ENCODE measurements at places on chromosomes 16 and 17.

GRCh38 chr17:59427425-59427921 lies 96.0 kb downstream of the YPEL2 start:
- no peak for DNase-seq

DNA sequence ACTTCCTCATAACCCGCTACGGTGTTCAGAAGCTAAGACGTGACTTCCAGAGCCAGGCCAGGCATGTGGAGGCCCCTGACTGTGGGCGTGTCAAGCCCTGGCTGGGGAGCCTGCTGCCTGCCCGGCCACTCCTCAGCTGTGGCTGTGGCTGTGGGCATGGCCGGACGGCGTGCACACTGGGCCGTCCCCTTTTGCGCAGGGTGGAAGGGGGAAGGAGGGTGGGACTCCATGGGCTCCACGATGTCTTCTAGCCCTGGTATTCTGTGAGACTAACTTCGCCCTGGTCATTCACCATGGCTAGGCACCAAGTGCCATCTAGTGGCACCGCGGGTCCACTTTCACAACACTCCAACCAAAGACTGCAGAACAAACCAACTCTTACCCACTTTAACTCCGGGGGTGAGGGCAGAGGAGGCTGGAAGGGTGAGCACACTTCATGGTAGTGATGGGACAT lies 67.9 kb downstream of the N4BP1 start:
- peak; percentile 28 for DNase-seq

DNA sequence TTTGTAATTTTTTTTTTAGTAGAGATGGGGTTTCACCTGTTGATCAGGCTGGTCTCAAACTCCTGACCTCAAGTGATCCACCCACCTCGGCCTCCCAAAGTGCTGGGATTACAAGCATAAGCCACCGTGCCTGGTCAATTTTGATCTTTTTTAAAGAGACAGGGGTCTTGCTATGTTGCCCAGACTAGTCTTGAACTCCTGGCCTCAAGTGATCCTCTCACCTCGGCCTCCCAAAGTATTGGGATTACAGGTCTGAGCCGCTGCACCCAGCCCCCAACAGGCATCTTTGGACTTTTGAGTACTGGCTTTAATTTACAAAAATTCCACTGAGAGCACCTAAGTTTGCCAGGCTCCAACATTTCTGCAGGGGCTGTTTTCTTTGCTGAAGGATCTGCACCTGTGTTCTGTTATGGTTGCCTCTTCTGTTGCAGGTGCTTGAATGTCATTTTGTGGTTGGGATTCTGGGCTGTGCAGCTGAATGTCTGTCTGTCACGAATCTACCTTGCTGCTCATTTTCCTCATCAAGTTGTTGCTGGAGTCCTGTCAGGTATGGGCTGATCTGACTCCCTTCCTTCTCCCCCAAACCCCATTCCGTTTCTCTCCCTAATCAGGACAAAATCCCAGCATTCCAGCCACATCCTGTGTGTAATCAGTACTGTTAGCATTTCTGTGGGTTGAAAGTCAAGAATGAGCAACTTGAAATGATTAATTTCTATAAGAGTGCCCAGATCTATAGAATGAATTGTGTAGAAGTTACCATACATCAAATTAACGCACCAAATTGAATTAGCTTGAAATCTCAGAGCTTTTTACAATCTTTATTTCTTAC lies 8.5 kb downstream of the G6PC1 start:
- no peak for DNase-seq

DNA sequence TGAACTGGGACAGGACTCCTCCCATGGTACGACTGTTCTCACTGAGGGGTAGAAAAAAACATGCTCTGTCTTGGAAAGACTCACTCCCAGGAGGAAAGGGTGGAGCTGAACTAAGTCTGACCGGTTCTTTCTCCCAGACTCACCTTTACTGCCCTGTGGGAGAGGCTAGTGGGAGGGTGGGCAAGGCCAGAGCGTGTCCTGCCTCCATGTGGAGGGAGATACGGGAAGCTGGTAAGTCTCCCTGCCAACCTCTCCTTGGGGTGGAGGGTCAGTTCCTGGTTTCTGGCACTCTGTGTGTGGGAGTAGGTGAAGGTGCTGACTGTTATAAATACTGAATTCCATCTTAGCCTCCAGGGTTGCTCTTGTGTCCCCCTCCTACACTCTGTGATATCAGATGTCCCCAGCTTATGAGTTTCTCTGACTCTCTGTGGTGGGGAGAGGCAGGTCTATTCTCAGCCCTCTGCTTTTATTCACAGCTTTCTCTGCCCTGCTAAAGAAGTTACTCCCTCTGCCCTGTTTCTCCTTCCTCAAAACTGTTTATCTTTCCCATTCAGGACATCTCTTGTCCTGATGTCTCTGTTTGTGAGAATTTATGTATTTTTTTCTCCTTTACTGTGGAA lies 26.9 kb upstream of the FAM20A start:
- DNase-seq, result no peak

DNA sequence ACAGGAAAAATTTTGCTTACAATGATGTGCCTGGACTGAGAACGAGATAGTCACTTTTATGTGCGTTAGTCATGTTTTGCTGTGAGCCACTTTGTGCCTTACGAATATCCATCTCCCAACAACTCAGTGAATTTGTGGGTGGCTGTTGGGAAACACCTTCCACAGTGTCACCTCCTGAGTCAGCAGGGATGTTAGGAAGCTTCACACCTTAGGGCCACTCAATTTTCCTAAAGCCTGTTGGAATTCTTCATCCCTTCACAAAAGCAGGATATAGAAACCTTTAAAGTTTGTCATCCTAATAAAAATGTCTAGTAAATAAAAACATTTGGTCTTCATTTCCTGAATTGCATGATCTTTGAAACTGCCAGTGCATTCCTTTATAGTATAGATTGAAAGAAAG lies 4.3 kb upstream of the KRTAP3-1 start:
- DNase-seq, result peak; percentile 72

DNA sequence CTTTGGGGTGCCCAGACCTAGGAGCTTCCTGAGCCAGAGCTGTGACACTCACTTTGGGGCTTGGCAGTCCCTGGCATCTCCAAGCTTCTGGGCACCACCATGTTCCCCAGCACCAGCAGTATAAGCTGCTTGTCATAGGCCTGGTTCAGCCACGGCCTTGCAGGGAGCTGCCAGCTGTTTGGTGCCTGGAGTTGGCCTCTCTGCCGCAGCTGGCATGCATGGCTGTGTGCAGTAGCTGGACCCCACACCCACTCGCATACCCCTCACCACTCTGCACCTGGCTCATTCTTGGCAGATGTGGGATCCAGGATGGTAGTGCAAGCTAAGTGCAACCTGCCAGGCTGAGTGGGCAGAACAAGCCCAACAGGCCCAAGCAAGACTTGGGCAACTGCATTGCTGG lies 73.4 kb upstream of the BRD7 start:
- no peak for DNase-seq

- DNase-seq, result no peak
Observed at GRCh38 chr17:28345419-28346198, 10.0 kb downstream of the TNFAIP1 start.

DNA sequence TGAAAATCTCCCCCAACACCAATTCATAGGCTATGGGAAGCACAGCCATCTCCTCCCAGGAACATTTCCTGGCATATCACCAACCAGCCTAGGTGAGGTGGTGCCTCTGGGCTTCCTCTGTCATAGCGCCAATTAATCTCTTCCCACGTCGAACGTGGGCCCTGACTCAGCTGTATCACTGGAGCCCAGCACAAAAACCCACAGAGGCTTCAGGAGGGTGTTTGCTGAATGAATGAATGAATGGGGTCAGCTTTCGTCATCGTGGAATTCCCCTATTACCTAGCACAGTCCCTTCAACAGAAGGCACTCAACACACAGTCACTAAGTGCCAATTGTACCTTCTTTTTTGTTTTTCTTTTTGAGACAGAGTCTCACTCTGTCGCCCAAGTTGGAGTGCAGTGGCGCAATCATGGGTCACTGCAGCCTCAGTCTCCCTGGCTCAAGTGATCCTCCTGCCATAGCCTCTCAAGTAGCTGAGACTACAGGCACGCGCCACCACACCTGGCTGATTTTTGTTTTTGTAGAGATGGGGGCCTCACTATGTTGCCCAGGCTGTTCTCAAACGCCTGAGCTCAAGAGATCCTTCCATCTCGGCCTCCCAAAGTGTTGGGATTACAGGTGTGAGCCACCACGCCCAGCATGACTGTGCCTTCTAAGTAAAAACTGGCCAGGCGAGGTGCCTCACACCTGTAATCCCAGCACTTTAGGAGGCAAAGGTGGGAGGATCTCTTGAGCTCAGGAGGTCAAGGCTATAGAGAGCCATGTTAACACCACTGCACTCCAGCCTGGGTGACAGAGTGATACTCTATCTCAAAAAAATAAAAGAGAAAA lies 4.1 kb downstream of the ZNF688 start:
- DNase-seq, result no peak

- DNase-seq, result no peak
Observed at GRCh38 chr16:81335669-81336068, 20.9 kb downstream of the GAN start.

DNA sequence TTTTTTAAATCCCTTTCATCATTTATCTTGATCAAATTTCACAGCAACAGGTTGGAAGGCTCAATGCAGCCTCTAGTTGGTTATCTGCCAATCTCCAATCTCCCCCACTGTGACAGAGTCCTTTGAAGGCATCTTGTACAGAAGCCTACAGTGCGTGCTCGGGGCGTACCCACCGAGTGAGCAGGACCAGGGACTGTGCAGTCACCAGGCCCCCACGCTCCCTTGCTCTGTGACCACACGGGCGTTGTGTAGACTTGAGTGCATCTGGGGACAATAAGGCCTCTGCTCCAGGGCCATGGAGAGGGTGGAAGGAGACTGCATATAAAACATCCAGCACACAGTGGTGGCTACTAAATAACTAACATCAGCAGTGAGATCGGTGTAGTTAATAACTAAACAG lies 63.4 kb downstream of the GTF3C1 start:
- DNase-seq, result no peak

Measured in GM04504 (cell line).